Ovary (tissue), 10 donors: ENCODE measurements at places on chromosomes 11 and 22. TPM values are rescaled to one million over a fixed set of nuclear protein-coding genes. Genes with fewer than 3 reads are reported as not detected.

DNA sequence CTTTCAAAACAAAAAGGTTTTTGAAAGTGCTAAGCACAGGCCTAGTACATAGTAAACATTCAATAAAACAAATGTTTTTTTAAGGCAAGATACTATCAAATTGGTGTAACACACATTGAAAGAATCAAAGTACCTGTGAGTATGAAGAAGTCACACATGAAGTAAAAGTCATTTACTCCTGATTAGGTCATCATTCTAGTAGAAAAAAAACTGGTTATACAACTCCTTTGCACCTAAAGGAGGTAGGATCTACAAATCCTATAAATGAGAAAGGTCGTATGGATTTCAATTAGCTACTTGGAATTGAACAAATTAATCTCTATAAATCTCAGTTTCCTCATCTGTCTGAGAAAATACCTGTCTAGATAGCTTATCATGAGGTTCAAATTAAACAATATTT, 80.8 kb downstream of the SIK3 start:
- DNase-seq = no peak

The CSKMT gene
- total RNA-seq = 31.5 TPM

The MOGAT2 gene
- 1.1 TPM for total RNA-seq

The KCNJ11 gene
- 0.40 TPM for total RNA-seq
